Glomerular endothelial cell (primary cell): ENCODE measurements at places on chromosomes 4 and X.

GRCh38 chr4:67570537-67570936 lies 12.0 kb downstream of the STAP1 start:
- no peak for DNase-seq

- DNase-seq: no peak
Measured at GRCh38 chr4:3676196-3676595, 90.0 kb upstream of the ADRA2C start.

- DNase-seq: no peak
Measured at GRCh38 chr4:185119927-185120630, 23.0 kb upstream of the SLC25A4 start.

- no peak for DNase-seq
Measured at GRCh38 chrX:107559506-107559905, 68.8 kb upstream of the PRPS1 start.

GRCh38 chrX:130245441-130245840 lies 23.3 kb downstream of the ZNF280C start:
- no peak for DNase-seq

DNA sequence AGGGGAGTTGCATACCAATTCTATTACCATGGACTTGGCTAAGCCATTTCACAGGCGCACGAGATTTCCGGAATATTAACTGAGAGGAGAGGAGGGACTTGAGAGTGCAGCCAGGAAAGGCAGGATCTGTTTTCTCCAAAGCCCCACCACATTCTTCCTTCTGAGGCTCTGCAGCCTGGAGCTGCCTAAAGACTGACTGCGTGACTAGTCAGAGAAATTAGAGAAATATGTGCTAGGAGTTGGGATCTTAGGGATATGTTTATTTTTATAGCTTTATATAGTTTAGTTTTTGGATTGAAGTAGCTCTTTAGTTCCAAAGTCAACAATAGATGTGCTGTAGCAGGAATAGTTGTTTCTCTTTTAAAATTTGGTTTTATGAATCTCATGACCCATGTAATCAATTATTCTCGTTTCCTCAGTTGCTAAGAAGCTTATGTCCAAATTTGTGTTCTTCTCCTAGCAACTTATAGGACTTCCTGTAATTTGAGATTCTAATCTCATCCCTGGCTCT lies 300.1 kb upstream of the DDX53 start:
- no peak for DNase-seq
